ENCODE measurements at places on chromosomes 6 and 20.

DNA sequence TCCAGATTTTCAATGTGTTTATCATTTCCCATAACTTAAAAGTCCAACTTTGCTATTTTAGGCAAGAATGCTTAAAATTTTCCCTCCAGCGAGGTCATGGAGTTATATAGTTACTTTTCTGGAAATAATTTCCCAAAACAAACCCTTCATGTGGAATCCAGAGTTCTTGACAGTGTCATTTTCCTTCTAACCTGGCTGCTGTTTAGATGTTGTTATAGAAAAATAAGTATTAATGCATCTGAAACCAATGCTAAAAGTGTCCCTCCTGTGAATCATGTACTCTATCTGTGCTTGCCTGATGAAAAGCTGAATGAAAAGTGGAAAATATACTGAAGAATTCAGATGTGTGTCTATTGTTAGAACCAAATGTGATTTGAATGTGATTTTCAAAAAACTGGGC lies 245.3 kb upstream of the HSF2 start:
- DNase-seq, result no peak

DNA sequence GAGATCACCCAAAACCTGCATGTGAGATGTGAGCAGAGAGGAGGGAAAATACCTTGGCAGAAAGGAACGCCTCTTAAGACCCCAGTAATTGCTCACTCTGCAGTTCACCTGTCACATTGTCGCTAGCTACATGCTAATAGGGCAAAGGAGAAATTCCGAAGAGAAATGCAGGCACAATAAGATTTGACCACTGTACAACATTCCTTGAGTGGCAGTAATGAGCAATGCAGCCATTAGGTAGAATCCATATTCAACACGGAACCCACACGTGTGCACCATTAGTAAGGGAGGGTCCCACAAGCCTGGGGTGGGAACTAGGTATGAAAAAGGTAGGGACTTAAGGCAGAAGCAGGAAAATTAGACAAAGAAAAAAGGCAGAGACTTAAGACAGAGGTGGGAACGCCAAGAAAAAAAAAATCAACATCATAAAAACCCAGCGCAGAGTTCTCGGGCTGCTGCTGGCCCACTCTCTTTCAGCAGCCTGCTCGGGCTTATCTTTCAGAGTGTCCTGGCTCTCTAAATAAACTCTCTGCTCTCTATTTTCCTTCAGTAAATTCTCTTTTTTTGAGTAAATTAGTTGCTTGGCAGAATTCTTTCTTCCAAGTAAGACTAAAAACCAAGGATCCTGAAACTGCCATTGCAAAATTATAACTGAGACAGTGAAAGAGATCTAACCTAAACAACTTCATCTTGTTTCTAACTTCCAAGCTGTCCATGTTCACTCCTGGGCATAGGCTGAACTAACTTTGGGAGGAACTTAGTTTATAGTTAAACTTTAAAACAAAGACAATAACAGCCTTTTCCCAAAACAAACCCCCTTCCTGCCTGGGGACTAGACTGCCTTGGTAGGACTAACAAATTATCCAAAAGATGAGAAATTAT lies 116.5 kb downstream of the CD24 start:
- DNase-seq, result no peak

DNA sequence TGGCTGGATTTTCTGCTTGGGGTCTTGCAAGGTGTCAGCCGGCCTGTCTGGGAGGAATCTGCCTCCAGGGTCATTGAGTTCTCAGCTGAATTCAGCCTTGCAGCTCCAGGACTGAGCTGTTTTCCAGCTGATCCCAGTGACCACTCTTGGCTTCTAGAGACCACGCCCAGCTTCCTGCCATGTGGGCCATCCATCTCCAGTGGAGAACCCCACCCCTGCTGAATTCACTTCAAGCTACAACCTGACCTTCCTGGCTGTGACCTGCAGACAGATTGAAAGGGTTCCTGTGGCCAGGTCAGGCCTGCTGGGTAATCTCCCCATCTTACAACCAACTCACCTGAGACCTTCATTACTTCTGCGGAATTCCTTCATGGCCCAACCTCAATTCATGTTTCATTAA lies 26.5 kb upstream of the SYNDIG1 start:
- no peak for DNase-seq

DNA sequence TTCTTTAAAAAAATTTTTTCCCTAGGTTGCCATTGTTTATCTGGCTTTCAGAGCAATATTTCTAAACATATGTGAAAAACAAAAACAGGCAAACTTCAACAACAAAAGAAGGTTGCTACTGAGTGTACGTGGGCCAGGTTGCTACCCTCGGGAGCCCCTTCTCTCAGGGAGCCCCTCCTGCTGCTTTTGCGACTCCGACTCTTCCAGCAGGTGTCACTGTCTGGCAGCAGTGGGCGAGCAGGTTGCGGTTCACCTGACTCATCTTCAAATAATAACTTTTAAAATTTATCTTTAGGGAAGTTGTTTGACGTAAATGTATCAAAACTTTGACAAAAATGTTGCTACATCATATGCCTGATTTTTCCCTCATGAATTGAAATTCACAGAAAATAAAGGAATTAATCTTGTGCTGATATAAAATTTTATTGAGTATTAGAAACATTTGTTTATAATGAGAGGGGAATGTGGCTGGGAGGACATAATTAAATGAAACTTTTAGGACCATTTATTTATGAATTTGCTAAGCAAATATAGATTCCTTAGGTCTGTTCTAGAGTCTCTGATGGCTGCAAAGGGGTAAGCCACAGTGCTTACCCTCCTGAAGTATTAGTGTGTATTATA lies 138.8 kb downstream of the HIVEP1 start:
- DNase-seq, result peak; percentile 42

- no peak for DNase-seq
These were observed 74.0 kb upstream of the FRMD1 start for GRCh38 chr6:168152980-168153379.
